ENCODE measurements at places on chromosomes 5 and 9.

- no peak for DNase-seq
Observed at GRCh38 chr5:145805819-145806218, 29.3 kb downstream of the PRELID2 start.

DNA sequence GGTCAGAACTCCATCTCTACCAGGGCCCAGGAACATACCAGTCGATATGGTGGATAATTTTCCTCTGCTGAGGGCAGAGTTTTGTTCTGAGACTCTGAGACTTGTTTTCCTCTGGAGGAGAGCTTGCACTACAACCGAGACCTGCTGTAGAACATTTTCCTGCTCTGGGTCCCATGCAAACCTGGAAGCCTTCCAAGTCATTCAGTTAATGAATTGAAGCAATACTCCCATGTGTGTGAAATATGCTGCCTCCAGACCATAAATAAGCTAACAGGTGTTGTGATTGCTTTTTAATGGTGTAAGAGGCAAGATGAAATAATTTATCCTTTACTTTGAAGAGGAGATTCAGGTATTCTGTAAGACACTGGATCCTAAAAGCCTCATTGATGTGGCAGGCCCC is 372.8 kb downstream of the TMEM167A start:
- DNase-seq, result no peak

DNA sequence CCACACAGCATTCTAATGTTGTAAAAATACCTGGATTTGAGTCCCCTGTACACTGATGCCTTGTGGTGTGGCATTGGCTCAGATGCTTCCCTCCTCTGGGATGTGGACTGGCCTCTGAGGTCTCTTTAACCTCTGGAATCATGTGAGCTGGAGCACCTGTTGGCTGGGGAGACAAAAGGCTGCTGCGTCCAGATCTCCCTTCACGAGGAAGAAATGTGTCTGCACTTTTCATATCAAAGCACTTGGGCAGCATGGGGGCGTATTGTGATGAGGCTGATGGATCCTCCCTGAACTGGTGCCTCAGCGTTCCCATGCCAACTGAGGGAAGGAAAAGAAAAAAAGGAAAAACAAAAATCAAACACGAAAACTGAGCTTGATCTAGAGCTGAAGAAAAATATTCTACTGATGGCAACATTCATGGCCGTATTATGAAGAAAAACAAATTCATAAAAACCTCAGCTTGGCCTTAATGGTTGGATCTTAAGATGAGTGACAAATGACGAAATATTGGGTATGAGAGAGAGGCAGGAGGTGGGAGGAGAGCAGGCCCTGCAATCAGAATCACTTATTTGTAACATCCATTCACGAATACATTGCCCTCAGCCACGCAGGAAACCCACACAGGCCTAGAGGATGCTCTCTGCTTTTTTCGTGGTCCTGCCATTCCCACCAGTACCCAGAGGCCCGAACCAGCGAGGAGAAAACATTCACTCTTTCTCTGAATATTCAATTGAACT is 26.2 kb downstream of the GRIA1 start:
- no peak for DNase-seq

- peak; percentile 28 for DNase-seq
Observed at GRCh38 chr5:4640795-4641194, 499.3 kb upstream of the ADAMTS16 start.

DNA sequence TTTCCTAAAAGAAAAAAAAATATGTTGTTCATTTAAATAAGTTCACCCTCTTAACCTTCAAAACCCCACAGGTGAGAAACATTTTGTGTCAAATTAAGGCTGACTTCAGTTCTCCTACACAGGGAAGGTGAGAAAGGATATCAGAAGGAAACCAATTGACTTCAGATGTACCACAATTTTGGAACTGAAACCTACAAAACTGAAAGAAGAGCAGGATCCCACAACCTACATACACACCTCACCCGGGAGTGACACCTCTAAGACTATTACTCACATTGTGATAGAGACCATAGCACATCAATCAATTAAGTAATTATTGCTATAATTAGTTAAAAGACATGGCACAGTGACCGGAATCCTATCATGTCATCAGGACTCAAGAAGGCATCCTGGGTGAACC is 47.0 kb downstream of the RASEF start:
- no peak for DNase-seq

- DNase-seq, result no peak
Observed at GRCh38 chr5:179974946-179975712, 67.4 kb upstream of the TBC1D9B start.

DNA sequence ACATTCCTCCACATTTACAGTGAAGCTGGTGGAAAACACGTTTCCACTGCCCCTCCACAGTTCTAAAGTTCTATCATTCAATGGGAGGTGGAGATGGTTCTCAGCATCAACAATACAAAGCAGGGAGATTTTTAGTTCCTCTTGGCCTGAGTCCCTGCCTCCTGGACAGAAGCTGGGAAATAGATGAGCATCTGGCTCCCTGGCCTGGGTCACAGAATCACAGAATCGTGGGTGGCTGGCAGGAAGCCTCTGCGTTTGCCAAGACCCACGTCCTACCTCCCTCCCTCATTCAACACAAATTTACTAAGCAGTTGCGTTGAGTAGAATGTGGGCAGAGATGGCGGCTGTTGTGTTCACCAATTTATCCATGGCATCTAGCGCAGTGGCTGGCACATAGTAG is 5.2 kb upstream of the PPARGC1B start:
- DNase-seq, result no peak

- peak; percentile 54 for DNase-seq
Observed at GRCh38 chr5:173825215-173825865, 62.8 kb upstream of the CPEB4 start.

- peak; percentile 42 for DNase-seq
Observed at GRCh38 chr5:52799358-52799982, 11.8 kb downstream of the ITGA1 start.

- no peak for DNase-seq
Observed at GRCh38 chr5:139882961-139883539, 87.4 kb downstream of the PSD2 start.

DNA sequence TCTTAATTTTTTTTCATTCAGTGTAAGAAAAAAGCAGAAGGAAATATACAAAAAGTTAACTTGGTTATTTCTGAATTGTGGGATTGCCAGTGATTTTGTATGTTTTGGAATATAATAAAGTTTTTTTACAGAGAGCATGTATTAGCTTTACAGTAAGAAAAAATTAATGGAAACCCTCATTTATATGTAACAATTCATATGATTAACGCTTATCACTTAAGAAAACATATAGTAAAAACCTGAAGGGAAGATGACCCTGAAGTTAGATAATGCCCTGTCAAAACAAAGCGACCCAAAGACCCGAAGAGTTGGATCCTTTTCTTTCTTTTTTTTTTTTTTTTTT is 52.4 kb downstream of the EHMT1 start:
- DNase-seq, result no peak

DNA sequence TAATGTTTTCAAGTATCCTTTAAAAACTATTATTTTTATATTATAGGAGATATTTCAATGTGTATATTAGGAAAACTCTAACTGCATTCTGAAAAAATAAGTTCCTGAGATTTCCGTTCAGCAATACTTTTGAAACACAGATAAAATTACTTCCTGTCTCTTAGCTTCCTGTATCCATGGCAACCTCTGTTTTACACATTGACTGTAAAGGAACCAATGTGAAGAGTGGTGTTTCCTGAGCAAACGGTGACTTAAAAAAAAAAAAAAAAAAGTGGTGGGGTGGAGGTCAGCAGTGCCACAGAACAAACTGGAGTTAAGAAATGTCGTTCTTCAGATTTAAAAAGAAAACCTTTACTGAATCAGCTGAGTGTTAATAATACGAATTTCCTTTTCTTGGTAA is at the start of gene LRRC70:
TSS of gene LRRC70 (plus strand) at position 280 of the 400 bp plus-strand sequence. CDS start 620 bp downstream, outside the sequence.
- peak; percentile 57 for DNase-seq

GRCh38 chr9:83240671-83241070 is 177.7 kb upstream of the RASEF start:
- no peak for DNase-seq

- DNase-seq, result peak; percentile 79
Observed at GRCh38 chr9:86749894-86750255, 197.4 kb downstream of the GAS1 start.
